Renal cortical epithelial cell (primary cell): ENCODE measurements at places on chromosomes 16 and 17. TPM values are rescaled to one million over a fixed set of nuclear protein-coding genes. Genes with fewer than 3 reads are reported as not detected.

Gene SOX8
- total RNA-seq: 0.20 TPM in 1 of 2 replicates, not detected in the other

Gene NHLRC4
- total RNA-seq: 0.85 TPM in 1 of 2 replicates, not detected in the other

Gene RND2
- total RNA-seq: 0.65 and 0.69 TPM in 2 replicates

Gene USP10
- total RNA-seq: 39.6 and 86.7 TPM in 2 replicates

Gene PDILT
- not detected in 2 replicates for total RNA-seq

Gene ABCA10
- total RNA-seq: 0.55 TPM in 1 of 2 replicates, not detected in the other

Gene AATK
- total RNA-seq: 0.20 and 0.52 TPM in 2 replicates

Gene KRTAP1-1
- 0.25 and 0.35 TPM in 2 replicates for total RNA-seq
